CD4-positive, CD25-positive, alpha-beta regulatory T cell (primary cell): ENCODE measurements at places on chromosomes 5 and 9.

DNA sequence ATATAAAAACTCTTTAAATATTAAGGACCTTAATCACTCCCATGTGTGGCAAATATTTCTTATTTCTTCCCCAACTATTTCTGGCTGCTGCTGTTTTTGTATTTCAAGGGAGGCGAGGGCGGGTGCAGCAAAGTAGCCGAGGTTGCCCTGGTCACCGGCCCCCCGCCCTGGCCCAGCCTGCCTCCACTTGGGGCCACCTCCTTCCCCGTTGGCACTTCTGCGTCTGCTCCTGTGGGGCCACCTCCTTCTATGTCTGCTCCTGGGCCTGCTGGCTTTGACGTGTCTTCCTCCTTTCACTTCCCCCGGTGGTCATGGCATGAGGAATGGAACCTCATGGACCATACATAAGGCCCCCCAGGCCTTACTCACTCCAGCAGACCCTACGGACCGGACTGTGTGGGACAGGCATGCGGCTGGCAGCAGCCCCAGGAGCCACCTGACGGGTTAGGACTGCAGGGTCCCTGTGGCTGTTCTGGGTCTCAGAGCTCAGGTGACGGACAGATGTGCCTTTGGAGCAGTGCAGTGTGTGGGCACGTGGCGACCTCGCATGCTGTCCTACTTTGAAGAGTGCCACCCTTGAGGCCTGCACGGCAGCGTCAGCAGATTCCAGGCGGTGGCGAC lies 5.8 kb upstream of the ENTPD8 start:
- DNase-seq, result no peak
- H3K4me3 ChIP-seq, result no peak overlapping the region
- no peaks in the 10 kb centered on the region for H3K36me3 ChIP-seq

GRCh38 chr9:87213948-87214347 lies 266.6 kb upstream of the GAS1 start:
- no peak overlapping the region for H3K4me3 ChIP-seq
- no peaks in the 10 kb centered on the region for H3K27me3 ChIP-seq
- H3K36me3 ChIP-seq, result no peaks in the 10 kb centered on the region
- no peak for DNase-seq

DNA sequence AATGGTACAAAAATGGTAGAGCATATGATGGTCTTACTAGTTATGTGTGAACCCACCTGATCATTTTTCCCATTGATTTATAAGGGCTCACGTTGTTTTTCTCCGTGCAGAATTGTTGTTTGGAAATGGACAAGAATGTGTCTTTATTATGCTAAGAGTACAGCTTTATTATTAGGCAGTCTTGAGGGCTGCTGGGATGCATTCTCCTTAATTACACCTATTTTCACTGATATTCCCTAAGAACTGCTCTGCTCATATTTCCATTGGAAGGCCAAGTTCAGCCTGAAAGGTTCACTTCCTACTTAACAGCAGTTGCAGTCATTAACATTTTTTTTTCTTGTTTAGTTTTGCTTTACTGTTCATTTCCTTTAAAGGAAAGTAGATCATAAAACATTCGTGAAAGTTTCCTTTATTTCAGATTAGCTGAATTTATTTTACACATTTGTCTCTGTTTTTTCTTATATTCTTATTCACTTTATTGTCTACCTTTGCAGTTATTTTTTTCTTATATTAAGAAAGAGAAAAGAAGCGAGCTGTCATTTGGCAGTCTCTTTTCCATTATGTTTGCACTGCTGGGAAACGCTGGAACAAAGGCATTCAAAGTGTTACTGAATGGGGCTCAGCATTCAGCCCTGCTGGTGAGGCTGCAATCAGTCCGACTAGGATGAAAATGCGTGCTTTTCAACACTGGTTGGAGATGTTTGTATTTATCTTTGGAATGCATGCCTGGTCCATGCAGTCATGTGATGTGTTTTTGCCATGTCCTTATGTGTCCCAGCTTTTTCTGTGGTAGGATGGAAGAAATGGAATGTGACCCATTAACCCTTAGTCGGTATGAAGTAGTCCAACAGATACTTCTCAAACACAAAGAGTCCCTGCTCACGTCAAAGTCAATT lies 602.7 kb upstream of the ZNF608 start:
- H3K36me3 ChIP-seq, result no peaks in the 10 kb centered on the region
- H3K4me3 ChIP-seq, result no peak overlapping the region
- no peaks in the 10 kb centered on the region for H3K4me1 ChIP-seq
- no peak for DNase-seq

DNA sequence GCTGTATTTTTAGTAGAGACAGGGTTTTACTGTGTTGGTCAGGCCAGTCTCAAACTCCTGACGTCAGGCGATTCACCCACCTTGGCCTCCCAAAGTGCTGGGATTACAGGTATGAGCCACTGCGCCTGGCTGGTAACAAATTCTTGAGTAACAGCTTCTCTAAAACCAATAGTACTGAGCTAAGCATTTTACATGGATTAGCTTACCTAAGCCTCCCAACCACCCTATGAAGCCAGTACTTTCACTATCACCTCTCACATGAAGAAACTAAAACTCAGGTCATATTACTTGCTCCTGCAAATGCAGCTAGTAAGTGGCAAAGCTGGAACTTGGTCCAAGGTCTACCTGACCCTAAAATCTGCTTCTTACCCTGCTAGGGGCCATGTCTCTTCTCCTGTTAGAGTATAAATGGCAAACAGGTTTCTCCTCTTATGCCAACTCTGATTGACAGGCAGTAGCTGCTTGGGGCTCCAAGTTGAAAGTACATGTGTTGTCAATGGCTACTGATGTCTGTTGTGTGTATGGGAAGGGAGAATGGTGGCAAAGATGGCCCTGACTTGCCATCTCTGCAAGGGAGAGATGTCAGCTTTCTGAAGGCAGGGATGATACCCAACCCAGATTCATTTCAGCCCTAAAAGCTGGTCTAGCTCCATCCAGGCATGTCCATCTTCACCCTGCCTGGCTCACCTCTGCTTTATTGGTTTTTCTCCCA lies 4.0 kb downstream of the PHF19 start:
- no peaks in the 10 kb centered on the region for H3K27me3 ChIP-seq
- peak overlapping the region; percentile 58 for H3K27ac ChIP-seq
- DNase-seq, result peak; percentile 69
- H3K4me3 ChIP-seq, result peak overlapping the region; percentile 37

DNA sequence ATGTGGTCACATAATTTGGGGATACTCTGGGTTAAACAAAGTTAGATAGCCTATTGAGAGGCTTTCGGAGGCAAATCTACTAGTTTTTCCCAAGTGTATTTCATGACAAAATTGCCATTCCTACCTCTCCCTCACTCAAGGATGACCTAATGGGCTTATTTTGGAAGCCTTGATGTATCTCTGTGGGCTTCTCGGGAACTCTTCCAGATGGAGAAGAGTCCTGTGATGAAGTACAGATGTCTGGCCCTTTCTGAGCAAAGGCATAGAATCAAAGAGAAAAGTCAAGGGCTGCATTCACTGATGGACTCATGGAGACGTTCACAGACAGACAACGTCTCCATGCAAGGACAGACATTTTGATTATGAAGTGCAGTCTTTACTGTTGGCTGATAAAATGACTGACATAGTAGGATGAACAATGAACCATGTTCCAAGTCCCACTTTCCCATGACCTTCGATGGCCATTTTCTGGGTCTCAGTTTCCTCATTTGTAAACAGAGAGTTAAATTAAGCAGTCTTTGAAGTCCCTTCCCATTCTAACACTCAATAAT lies 347.2 kb upstream of the CD180 start:
- no peak overlapping the region for H3K4me3 ChIP-seq
- no peaks in the 10 kb centered on the region for H3K4me1 ChIP-seq
- H3K27me3 ChIP-seq, result no peaks in the 10 kb centered on the region
- no peaks in the 10 kb centered on the region for H3K36me3 ChIP-seq
- DNase-seq, result no peak
- H3K27ac ChIP-seq, result no peak overlapping the region

DNA sequence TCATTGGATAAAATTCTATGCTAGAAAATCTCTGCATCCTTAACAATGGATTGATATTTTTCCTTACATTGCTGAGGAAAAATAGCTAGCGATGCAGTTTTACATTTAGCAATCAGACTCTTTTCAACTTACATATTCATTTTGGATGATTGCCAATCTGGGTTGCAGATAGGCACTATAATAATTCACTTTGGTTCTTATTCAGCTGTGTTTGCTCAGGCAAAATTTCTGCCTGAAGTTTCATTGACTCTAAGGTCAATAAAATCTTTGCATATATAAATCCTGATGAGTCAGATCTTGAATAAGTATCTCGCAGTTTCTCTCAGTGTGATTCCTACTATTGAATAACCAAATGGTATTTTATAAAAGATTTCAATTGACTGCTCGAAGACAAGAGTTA lies 1105.8 kb downstream of the CDH18 start:
- no peaks in the 10 kb centered on the region for H3K4me1 ChIP-seq
- H3K27me3 ChIP-seq, result no peaks in the 10 kb centered on the region
- no peak overlapping the region for H3K4me3 ChIP-seq
- no peak for DNase-seq
- H3K36me3 ChIP-seq, result no peaks in the 10 kb centered on the region
- H3K27ac ChIP-seq, result no peak overlapping the region

- DNase-seq, result no peak
- H3K27ac ChIP-seq, result no peak overlapping the region
- peaks cover 2% of the 10 kb centered on the region for H3K27me3 ChIP-seq
- no peak overlapping the region for H3K4me3 ChIP-seq
These were observed 57.5 kb upstream of the GNA14 start for GRCh38 chr9:77705636-77706035.

DNA sequence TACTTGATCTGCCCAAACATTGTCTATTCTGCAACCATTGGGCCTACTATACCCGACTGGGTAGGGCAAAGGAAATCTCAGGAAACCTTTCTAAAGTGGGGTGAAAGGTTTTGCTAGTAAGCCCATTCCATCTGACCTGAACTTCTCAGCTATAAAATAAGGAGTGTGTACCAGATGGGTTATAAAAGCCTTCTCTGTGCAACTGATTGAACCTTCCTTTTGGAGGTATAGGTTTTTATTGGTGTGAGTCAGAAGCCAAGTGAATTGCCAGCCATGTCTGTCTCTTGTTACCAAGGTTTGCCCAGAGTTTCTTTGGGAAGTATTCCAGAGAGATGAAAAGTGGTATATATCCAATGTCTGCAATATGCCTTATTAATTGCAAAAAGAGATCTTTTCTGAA lies 1271.0 kb upstream of the WWC1 start:
- H3K36me3 ChIP-seq, result no peaks in the 10 kb centered on the region
- no peaks in the 10 kb centered on the region for H3K4me1 ChIP-seq
- no peak for DNase-seq
- no peak overlapping the region for H3K27ac ChIP-seq

- no peaks in the 10 kb centered on the region for H3K36me3 ChIP-seq
- no peak overlapping the region for H3K27ac ChIP-seq
- no peaks in the 10 kb centered on the region for H3K27me3 ChIP-seq
- H3K4me3 ChIP-seq, result no peak overlapping the region
- H3K4me1 ChIP-seq, result no peaks in the 10 kb centered on the region
These were observed 141.1 kb upstream of the RASEF start for GRCh38 chr9:83204047-83204446.

DNA sequence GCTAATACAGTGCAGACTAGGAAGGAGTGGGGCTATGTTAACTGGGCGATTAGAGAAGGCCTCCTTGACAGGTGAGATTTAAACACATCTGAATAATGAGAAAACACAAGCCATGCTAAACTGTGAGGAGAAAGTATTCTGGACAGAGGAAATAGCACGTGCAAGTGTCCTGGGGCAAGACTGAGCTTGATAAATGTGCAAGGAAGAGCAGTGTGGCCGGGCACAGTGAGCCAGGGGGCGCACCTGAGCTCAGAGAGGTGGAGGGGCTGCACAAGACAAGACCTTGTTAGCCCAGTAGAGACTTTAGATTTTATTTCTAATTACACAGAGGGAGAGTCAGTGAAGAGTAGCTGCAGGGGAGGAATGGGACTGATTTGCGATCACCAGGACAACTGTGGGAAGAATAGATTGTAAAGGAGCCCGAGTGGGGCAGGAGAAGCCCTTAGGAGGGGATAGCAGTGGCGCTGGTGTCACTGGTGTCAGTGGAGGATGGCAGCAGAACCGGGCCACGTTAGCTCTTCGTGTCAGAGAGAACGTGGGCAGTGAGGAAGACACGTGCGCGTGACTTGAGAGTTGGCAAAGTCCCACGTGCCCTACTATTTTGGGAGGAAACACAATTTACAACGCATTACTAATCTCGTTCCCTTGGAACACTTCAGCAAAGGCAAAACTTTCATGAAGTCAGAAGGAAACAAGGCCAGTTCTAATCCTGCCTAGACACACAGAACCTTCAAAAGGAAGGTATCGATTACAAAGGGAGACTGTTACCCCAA lies 17.9 kb upstream of the C5orf47 start:
- no peak for DNase-seq
- no peaks in the 10 kb centered on the region for H3K27me3 ChIP-seq
- H3K4me1 ChIP-seq, result peaks cover 13% of the 10 kb centered on the region
- H3K36me3 ChIP-seq, result no peaks in the 10 kb centered on the region
- H3K4me3 ChIP-seq, result no peak overlapping the region
- H3K27ac ChIP-seq, result no peak overlapping the region

- no peaks in the 10 kb centered on the region for H3K4me1 ChIP-seq
- no peaks in the 10 kb centered on the region for H3K27me3 ChIP-seq
- no peak overlapping the region for H3K4me3 ChIP-seq
- no peaks in the 10 kb centered on the region for H3K36me3 ChIP-seq
These were observed 281.0 kb downstream of the RASEF start for GRCh38 chr9:82781921-82782392.

DNA sequence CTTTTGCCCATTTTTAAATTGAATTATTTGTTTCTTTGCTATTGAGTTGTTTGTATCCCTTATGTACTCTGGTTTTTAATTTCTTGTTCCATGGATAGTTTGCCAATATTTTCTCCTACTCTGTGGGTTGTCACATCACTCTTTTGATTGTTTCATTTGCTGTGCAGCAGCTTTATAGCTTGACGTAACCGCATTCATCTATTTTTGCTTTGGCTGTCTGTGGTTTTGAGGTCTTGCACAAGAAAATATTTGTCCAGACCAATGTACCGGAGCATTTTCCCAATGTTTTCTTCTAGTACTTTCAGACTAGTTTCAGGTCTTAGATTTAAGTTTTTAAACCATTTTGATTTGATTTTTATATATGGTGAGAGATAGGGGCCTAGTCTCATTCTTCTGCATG lies 36.2 kb upstream of the ZNF366 start:
- no peak overlapping the region for H3K27ac ChIP-seq
- no peaks in the 10 kb centered on the region for H3K27me3 ChIP-seq
- H3K4me3 ChIP-seq, result no peak overlapping the region
- H3K4me1 ChIP-seq, result no peaks in the 10 kb centered on the region
- H3K36me3 ChIP-seq, result no peaks in the 10 kb centered on the region

DNA sequence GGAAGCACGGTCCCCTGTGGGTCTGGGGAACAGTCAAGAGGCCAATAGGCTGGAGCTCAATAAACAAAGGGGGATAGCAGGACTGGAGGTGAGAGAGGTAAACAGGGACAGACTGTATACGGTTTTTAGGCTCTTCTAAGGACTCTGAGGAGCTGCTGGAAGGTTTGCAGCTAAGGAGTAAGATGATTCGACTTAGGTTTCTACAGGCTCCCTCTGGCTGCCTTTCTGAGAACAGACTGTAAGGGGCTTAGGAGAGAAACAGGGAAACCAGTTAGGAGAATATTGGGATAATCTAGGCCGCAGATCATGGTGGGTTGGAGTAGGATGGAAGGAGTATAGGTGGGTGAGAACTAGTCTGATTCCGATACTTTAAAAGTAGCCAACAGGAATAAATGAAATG lies 10.4 kb downstream of the CDK5RAP2 start:
- H3K27me3 ChIP-seq, result no peaks in the 10 kb centered on the region
- H3K36me3 ChIP-seq, result peaks cover 71% of the 10 kb centered on the region
- DNase-seq, result no peak
- no peaks in the 10 kb centered on the region for H3K4me1 ChIP-seq
- H3K4me3 ChIP-seq, result no peak overlapping the region
- H3K27ac ChIP-seq, result no peak overlapping the region

GRCh38 chr9:90991953-90992352 lies 190.3 kb downstream of the SYK start:
- H3K36me3 ChIP-seq, result no peaks in the 10 kb centered on the region
- H3K27ac ChIP-seq, result no peak overlapping the region
- no peak overlapping the region for H3K4me3 ChIP-seq
